ENCODE measurements at places on chromosomes 7 and 10. TPM values are rescaled to one million over a fixed set of nuclear protein-coding genes. Genes with fewer than 3 reads are reported as not detected.

- no peak overlapping the region for H3K4me3 ChIP-seq
- H3K27me3 ChIP-seq: 0 out of 2 replicates have a peak, but pooled peaks cover 5% of the 10 kb centered on the region
- DNase-seq: no peak
- no peaks in the 10 kb centered on the region for H3K36me3 ChIP-seq
- no peak overlapping the region for H3K27ac ChIP-seq
- no peaks in the 10 kb centered on the region for H3K4me1 ChIP-seq
Measured at GRCh38 chr10:1673568-1674345, 63.6 kb downstream of the ADARB2 start.

The ATG9B gene
- 2.1 TPM for total RNA-seq

The SPOCK2 gene
- 1.1 TPM for total RNA-seq

The GRM3 gene
- total RNA-seq: not detected

- H3K4me1 ChIP-seq: peaks cover 14% of the 10 kb centered on the region
- peak overlapping the region; percentile 90 for H3K27ac ChIP-seq
- DNase-seq: peak; percentile 92
- H3K36me3 ChIP-seq: no peaks in the 10 kb centered on the region
Measured at GRCh38 chr10:24724381-24725228, 918 bp upstream of the ARHGAP21 start.

The GSTO2 gene
- total RNA-seq: 115 TPM

DNA sequence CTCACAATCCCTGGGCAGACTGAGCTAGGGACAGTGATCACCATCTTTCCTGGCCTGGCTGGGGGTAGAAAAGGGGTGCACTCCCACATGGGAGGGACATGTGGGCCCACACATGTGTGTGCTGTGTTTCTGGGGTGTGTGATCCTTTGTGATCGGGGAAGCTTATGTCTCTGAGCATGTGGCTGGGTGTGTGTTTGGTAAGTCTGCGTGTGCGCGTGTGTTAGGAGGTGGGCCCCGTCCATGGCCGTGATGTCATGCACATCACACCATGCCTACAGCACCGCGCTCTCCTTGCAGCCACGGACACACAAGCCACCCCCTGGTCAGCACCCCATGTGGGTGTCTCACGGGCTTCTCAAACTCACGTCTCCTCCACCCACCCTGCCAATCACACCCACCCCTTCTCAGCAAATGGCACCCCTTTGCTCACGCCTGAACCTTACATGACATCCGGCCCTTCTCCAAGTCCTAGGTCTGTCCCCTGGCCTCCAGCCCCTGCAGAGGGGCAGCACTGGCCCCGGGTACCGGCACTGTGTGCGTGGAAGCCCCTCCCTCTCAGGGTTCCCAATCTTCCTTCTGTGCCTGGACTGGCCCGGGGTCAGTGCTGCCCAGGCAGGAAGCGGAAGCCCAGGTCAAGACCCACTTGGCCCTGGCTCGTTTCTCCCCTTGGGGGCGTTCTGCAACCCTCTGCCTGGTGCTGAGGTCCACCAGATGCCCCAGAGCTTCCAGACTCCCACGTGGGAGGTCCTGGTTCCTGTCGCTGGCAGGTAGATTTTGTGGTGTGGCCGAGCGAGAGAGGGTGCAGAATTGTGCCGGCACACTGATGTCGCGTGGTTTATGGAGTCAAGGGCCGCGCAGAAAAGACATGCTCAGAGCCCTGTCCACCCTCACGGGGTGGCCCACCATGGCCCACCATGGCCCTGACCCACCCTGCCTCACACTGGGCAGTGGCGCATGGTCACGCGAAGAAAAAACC, 12.6 kb downstream of the SLC29A4 start:
- no peaks in the 10 kb centered on the region for H3K36me3 ChIP-seq
- H3K4me1 ChIP-seq: no peaks in the 10 kb centered on the region
- H3K27me3 ChIP-seq: no peaks in the 10 kb centered on the region
- H3K27ac ChIP-seq: no peak overlapping the region

GRCh38 chr7:100726996-100727761, 6.2 kb upstream of the ZAN start:
- H3K4me1 ChIP-seq: peaks cover 9% of the 10 kb centered on the region
- H3K27ac ChIP-seq: no peak overlapping the region
- DNase-seq: no peak
- no peaks in the 10 kb centered on the region for H3K27me3 ChIP-seq
- no peak overlapping the region for H3K4me3 ChIP-seq

- no peaks in the 10 kb centered on the region for H3K27me3 ChIP-seq
- DNase-seq: no peak
- H3K27ac ChIP-seq: peak overlapping the region; percentile 75
Measured at GRCh38 chr10:50740293-50740648, 535 bp downstream of the ASAH2B start.

The CALML3 gene
- not detected for total RNA-seq

The RELN gene
- 0.20 TPM for total RNA-seq

DNA sequence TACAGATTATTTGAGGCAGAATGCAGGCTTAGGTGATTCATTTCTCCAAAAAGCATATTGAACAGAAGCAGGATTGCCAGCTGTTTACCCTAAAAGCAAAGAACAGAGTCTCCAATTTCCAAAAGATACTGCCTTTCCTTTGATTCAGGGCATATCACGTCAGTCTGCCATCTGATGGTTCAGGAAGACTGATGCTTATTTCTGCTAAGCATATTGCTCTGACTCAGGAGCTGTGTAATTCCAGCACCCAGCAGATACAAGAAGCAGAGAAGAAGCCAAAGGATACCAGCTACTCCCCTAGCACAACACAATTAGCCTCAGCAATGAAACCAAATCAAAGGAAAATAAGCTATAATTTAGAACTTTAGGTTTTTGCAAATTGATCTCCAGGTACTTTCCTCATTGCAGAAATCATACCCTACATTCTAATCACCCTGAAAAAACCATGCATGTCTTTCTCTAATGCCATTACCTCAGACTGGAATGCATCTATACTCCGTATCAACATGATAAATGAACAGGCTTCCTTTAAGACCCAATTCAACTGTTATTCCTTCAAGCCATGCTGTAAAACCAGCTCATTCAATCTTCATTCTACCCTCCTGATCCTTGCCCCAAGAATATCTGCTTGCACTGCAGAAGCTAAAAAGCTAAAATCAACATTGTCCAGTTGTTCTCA, 55.1 kb downstream of the ABI1 start:
- H3K4me1 ChIP-seq: no peaks in the 10 kb centered on the region
- H3K36me3 ChIP-seq: no peaks in the 10 kb centered on the region
- no peak overlapping the region for H3K4me3 ChIP-seq

DNA sequence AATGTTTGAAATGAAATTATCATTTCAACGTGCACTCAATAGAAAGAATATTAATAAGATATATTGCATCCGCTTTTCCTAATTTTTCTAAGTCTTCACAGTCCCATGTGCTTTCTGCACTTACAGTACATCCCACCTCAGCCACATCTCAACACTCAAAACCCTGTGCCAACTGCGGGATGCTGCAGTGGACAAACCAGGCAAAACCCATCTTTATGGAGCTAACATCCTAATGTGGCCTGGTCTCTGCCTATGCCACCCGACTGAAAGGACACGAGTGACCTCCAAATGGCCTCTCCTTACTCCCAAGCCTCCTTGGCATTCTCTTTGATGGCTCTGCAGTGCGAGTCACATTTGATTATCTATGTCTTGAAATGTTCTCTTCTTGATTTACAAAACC, 57.4 kb upstream of the ADRB1 start:
- H3K27ac ChIP-seq: no peak overlapping the region
- H3K4me1 ChIP-seq: peaks cover 10% of the 10 kb centered on the region
- H3K27me3 ChIP-seq: no peaks in the 10 kb centered on the region
- DNase-seq: no peak

The METTL27 gene
- total RNA-seq: 30.4 TPM

DNA sequence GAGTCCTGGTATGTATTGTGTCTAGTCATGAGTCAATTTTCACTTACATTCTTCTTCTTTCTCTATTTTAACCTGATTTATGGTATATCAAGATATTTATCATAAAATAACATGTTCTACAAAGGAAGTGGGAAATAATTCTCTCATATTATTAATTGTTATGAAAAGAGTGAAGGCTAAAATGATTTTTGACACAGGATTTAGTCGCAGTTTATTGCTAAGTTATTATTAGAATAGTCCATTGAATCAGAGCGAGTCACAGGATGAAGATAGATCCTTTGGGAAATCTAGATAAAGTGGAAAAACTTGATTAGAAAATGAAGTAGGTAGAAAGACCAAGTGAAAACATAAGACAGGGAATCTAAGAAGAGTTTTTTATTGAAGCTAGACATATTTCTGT, 184.3 kb upstream of the DGKB start:
- H3K27ac ChIP-seq: no peak overlapping the region
- no peak overlapping the region for H3K4me3 ChIP-seq
- no peaks in the 10 kb centered on the region for H3K4me1 ChIP-seq

GRCh38 chr7:28179120-28180030, 1.2 kb downstream of the JAZF1 start:
- H3K4me3 ChIP-seq: peak overlapping the region; percentile 51

DNA sequence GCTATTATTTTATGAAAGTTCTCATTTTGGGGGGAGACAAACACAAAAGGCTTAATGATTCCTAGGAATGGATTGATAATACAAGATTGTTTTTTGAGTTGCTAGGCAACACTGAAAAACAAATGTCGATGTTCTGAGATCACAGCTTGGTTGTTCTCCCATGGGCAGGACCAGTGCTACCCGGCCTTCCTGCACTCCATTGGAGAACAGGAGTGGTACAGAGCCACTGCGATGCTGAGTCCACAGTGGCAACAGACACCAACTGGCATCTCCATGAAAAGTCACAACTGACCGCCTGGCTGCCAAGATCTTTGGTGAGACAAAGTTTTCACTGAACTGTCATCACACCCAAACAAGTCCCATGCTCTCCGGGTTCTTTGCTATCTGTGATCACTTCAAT, 68.9 kb upstream of the NMT2 start:
- H3K36me3 ChIP-seq: no peaks in the 10 kb centered on the region
- no peak overlapping the region for H3K4me3 ChIP-seq
- H3K27me3 ChIP-seq: no peaks in the 10 kb centered on the region
- no peak overlapping the region for H3K27ac ChIP-seq

The USP6NL gene
- total RNA-seq: 24.6 TPM

GRCh38 chr7:7054252-7054830, 128.0 kb upstream of the C1GALT1 start:
- H3K4me3 ChIP-seq: no peak overlapping the region
- no peak overlapping the region for H3K27ac ChIP-seq
- no peaks in the 10 kb centered on the region for H3K36me3 ChIP-seq
- H3K4me1 ChIP-seq: no peaks in the 10 kb centered on the region

DNA sequence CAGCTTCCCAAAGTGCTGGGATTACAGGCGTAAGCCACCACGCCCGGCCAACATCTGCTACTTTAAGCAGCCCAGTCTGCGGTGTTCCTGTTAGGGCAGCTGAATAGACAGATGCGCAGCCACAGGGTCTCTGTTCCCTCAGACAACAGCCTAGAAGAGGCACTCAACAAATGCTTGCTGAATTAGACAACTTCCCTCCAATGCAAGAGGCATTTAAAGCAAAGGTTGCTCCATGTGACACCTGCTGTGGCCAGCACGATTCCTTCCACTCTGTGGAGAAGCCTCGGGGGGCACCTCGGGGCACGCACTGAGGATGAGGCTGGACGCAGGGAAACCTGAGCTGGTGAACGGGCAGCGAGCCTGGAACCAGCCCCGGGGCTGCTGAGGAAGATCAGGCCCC, 237.8 kb downstream of the MAD1L1 start:
- no peaks in the 10 kb centered on the region for H3K4me1 ChIP-seq
- H3K27ac ChIP-seq: no peak overlapping the region
- no peaks in the 10 kb centered on the region for H3K36me3 ChIP-seq
- H3K27me3 ChIP-seq: no peaks in the 10 kb centered on the region
- H3K4me3 ChIP-seq: no peak overlapping the region
- DNase-seq: no peak

DNA sequence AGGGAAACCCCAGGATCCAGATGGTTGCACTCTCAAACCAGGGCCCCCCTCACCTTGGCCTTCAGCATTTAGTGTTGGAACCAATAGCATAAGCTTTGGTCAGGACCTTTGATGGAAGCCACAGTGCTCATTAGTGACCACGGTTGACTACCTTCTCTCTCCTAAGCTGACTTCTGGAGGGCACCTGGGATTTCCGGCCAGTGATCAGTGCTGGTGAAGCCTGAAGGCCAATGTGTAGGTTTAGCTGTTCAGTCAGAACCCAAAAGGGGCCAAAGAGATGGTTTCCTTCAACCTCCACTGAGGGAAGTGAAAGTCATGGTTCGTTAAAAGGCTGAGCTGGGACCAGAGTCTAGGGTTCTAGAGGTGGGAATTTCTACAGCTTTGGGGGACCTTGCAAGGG, 46.4 kb downstream of the TCF7L2 start:
- H3K4me1 ChIP-seq: no peaks in the 10 kb centered on the region
- H3K4me3 ChIP-seq: no peak overlapping the region
- H3K36me3 ChIP-seq: peaks cover 63% of the 10 kb centered on the region
- H3K27ac ChIP-seq: no peak overlapping the region
- H3K27me3 ChIP-seq: no peaks in the 10 kb centered on the region

GRCh38 chr10:97106207-97106606, 79.6 kb downstream of the SLIT1 start:
- H3K27me3 ChIP-seq: peaks cover 19% of the 10 kb centered on the region

GRCh38 chr10:4780091-4780490, 45.9 kb upstream of the AKR1E2 start:
- DNase-seq: no peak
- H3K27ac ChIP-seq: no peak overlapping the region
- H3K4me1 ChIP-seq: peaks cover 5% of the 10 kb centered on the region
- no peak overlapping the region for H3K4me3 ChIP-seq
- H3K36me3 ChIP-seq: no peaks in the 10 kb centered on the region

The PHYHIPL gene
- total RNA-seq: not detected

The SEMA3D gene
- total RNA-seq: 1.4 TPM

DNA sequence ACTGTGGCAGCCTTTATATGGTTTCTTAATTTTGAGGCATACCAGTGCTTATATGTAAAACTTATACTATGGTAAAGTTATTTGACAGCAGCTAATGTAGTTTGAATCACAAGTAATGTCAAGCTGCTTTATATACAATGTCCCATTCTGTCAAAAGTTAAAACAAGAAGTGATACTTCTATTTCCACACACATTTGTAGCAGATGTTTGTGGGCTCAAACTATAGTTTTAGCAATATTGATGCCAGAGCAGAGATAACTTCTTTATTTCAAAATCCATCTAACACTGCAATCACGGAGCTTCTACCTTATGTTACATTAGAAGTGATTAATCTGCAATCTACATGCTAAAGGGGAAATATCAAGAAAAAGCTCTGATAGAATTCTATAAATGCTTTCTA, 149.6 kb downstream of the ADK start:
- H3K4me3 ChIP-seq: no peak overlapping the region
- H3K36me3 ChIP-seq: no peaks in the 10 kb centered on the region
- H3K27me3 ChIP-seq: no peaks in the 10 kb centered on the region
- no peaks in the 10 kb centered on the region for H3K4me1 ChIP-seq
- DNase-seq: no peak
- no peak overlapping the region for H3K27ac ChIP-seq

The AGR2 gene
- total RNA-seq: 0.93 TPM

GRCh38 chr7:97693586-97693985, 38.3 kb upstream of the TAC1 start:
- H3K4me3 ChIP-seq: no peak overlapping the region
- peaks cover 6% of the 10 kb centered on the region for H3K27me3 ChIP-seq

The TACC2 gene
- total RNA-seq: 38.6 TPM

DNA sequence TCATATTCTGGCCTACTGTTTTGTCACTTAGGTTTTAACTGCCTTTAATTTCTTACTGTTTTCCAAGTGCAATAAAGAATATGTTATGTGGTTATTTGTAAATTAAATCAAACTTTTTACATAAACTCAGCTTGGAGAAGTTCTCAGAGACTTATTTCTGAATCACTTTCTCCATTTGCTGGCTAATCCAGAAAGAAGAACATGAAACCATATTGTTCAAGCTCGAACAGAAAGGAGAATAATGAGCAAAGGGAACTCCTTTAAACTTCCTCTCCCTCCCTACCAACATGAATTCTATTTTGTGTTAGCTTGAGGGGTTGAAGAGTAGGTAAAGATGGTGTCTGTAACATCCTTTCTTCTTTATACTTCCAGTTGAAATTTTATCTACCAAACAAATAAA, 52.3 kb downstream of the SHTN1 start:
- DNase-seq: no peak
- peaks cover 17% of the 10 kb centered on the region for H3K36me3 ChIP-seq
- H3K27ac ChIP-seq: no peak overlapping the region
- H3K4me3 ChIP-seq: no peak overlapping the region

Data from HCT116 (cell line).